ENCODE measurements at places on chromosomes 1 and 21.

GRCh38 chr1:223483511-223483910 lies 90.3 kb downstream of the CCDC185 start:
- H3K36me3 ChIP-seq, result no peaks in the 10 kb centered on the region

- H3K27ac ChIP-seq, result no peak overlapping the region
- no peak for DNase-seq
- no peaks in the 10 kb centered on the region for H3K36me3 ChIP-seq
- H3K4me3 ChIP-seq, result no peak overlapping the region
- H3K4me1 ChIP-seq, result no peaks in the 10 kb centered on the region
Observed at GRCh38 chr1:37354876-37355650, 119.3 kb upstream of the ZC3H12A start.

DNA sequence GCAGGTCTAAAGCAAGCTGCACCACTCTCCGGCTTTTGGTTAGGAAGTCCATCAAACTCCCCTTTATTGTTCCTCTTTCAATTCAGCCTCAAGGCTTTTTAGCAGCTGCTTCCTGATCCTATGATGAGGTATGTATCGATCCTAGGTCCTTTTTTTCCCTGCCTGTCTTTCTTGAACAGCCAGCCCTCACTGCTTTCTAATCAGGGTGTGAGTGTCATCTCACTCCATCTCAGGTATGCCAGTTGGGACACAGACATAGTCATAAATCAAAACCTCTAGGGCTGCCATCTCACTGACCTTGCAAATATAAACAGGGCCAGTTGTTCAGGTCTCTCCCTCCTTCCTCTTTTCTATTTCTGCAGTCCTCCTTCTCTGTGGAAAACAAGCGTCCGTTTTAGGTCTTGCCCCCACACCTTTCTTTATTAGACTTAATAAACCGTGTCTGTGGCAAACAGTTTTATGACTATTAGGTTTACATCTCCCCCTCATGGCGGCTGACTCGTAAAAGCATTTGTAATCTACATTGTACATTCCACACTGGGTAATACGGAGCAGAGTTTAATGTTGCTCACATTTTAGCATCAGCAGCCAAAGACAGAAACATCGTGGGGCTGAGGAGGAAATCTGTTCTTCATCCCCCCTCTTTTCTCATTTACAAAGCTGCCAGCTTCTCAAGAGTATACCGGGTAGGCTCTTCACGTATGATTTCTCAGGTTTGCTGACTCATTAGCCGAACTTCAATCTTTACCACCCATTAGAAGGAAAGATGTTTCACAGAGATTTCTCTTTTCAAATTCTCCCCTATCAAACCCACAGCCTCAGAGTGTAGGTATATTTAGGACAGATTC lies 11.6 kb downstream of the STYXL2 start:
- DNase-seq, result no peak
- H3K27me3 ChIP-seq, result no peaks in the 10 kb centered on the region
- H3K27ac ChIP-seq, result no peak overlapping the region
- H3K4me1 ChIP-seq, result no peaks in the 10 kb centered on the region
- no peak overlapping the region for H3K4me3 ChIP-seq
- H3K36me3 ChIP-seq, result no peaks in the 10 kb centered on the region

DNA sequence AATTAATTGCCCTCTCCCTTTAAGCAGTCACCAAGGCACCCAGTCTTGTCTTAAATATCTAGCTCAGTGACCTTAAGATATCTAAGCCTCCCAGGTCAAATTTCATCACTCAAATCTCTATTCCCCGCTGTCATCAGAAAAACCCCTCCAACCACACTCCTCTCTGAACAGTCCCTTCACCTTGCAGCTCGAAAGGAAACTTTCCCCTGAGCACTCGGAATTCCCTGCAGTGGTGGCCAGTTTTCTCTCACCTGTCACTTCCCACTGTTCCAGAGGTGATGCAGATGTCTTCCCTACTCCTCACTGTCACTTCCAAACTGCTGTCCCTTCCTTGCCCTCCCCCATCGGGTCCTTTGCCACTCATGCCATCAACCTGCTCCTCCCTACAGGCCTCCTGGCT lies 15.3 kb upstream of the SSX2IP start:
- no peak for DNase-seq
- no peaks in the 10 kb centered on the region for H3K4me1 ChIP-seq
- H3K27me3 ChIP-seq, result no peaks in the 10 kb centered on the region
- H3K4me3 ChIP-seq, result no peak overlapping the region
- no peak overlapping the region for H3K27ac ChIP-seq
- no peaks in the 10 kb centered on the region for H3K36me3 ChIP-seq

GRCh38 chr21:37380349-37381323 lies 14.1 kb downstream of the DYRK1A start:
- peaks cover 15% of the 10 kb centered on the region for H3K4me1 ChIP-seq
- H3K36me3 ChIP-seq, result no peaks in the 10 kb centered on the region
- no peak overlapping the region for H3K4me3 ChIP-seq
- no peak overlapping the region for H3K27ac ChIP-seq
